T-helper 2 cell treated with Interferon-gamma antibody and Interleukin-4, amounts not matched to agents 100 ng/mL and 5 ng/mL, for 36 hours (primary cell): ENCODE measurements at places on chromosomes 12 and 14. TPM values are rescaled to one million over a fixed set of nuclear protein-coding genes. Genes with fewer than 3 reads are reported as not detected.

Gene ESYT1
- 362 TPM in 2 replicates for total RNA-seq

Gene FAM222A
- 1.1 and 1.4 TPM in 2 replicates for total RNA-seq

Gene GYS2
- total RNA-seq = 0.11 and 0.23 TPM in 2 replicates

Gene TSPAN19
- total RNA-seq = not detected in 2 replicates

Gene CARMIL3
- 0.73 and 0.82 TPM in 2 replicates for total RNA-seq

Gene DBX2
- not detected in 2 replicates for total RNA-seq

Gene TAS2R9
- not detected in 2 replicates for total RNA-seq

Gene OR6C2
- total RNA-seq = not detected in 2 replicates

Gene SMOC1
- not detected in 2 replicates for total RNA-seq
